ENCODE measurements at places on chromosomes 13 and 19.

- no peak for DNase-seq
These were observed 44.8 kb downstream of the PEX11G start for GRCh38 chr19:7444042-7444441.

DNA sequence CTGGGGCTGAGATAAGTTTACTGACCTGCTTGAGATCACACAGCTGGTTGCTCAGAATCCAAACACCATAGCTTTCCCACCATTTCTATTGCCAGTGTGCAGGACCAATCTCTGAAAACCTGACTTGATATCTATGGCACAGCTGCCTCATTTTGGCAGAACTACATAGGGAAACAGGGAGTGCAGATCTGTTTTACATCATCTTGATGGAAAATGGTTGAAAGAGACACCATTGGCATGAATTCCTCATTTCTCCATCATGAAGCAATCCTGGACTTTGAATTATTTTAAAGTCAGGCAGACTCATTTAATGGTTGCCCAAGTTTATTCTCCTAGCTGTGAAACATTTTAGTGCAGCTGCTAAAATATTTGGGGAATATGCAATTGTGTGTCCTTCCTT is 1628.2 kb upstream of the SLC10A2 start:
- DNase-seq, result no peak

DNA sequence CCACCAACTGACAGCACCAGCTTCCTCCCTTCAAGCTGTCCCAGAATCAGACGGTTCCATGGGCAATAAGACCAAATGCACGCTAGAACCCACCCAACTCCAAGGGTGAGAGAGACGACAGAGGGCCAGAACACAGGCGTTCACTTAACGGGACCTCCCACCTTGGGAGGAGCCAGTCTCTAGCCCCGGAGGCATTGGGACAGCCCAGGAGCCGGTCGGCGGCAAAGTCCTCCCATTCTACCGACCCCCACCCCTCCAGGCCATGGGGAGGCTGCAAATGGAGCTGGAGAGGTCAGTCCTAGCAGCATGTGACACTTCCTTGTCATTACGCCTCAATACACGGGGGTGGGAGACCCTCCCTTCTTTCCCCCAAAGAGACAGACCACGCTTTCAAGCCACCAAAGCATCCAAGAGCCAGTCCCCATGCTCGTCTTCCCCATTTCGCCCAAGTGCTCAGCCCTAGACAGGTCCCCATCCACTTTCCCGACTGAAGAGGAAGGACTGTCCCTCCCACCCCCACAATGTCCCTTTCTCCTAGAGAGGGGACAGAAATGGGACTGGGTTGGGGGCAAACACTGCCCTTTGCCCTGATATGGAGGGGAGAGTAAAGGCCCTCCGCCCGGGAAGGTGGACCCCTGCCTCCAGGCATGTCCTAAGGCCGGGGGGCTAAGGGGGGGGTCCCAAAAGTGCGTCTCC is 964 bp downstream of the KHSRP start:
- DNase-seq, result no peak

DNA sequence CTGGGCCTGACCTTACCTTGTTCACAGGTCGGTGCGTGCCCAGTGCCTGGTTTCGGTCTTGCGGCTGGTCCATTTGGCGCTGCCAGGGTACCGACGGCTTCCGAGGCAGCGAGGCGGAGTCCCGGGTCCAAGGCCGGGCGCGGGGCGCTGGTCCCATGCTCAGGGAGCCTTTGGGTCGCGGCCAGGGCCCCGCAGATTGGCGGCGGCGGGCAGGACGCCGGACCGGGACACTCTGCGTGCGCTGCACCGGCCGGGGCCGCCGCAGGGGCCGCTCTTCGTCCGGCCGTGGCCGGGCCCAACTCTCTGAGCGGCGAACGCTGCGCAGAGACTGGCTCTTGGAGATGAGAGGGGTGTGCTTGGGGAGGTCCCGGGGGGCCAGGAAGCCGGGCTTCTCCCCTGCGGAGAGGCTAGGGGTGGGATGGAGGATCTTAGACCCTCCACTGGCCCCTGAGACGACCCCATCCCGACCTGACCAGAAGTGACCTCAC is 3.4 kb upstream of the WIZ start:
- DNase-seq, result no peak

DNA sequence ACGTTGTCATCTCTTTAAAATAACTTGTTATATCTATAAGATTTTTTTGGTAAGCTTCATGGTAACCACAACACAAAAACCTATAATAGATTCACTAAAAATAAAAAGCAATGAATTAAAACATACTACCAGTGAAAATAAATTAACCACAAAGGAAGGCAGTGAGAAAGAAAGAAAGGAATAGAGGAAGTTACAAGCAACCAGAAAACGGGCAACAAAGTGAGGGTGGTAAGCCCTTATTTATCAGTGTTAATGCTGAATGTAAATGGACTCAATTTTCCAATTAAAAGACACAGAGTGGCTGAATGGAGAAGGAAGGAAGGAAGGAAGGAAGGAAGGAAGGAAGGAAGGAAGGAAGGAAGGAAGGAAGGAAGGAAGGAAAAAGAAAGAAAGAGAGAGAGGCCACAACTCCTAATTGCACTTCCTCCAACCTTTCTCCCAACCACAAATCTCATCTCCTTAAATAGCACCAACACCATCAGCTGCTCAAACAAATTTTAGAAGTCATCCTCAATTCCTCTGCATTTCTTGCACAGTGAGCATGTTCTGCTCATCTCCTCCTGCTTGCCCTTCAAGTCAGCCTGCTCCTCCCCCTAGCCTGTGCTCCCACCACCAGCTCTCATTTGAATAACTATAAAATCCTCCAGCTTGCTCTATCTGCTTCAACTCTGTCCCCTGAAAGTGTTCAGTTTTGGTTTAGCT is 48.6 kb downstream of the CCNA1 start:
- no peak for DNase-seq

GRCh38 chr13:49063497-49063896 is 87.8 kb downstream of the FNDC3A start:
- DNase-seq, result no peak

- DNase-seq, result no peak
These were observed 15.8 kb upstream of the CLDN10 start for GRCh38 chr13:95536632-95537241.

DNA sequence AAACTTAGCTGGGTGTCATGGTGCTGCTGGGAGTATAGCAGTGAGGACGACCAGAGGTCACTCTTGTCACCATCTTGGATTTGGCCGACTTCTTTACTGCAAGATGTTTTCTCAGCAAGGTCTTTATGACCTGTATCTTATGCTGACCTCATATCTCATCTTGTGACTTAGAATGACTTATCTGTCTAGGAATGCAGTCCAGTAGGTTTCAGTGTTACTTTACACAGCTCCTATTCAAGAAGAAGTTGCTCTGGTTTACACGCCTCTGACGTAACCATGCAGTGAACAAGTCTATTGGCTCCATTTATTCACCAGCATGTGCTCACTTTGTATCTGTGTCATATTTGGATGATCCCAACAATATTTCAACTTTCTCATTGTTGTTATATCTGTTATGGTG is 26.7 kb downstream of the ZNF850 start:
- DNase-seq, result no peak

- no peak for DNase-seq
These were observed 1.4 kb downstream of the STK11 start for GRCh38 chr19:1206864-1207450.

DNA sequence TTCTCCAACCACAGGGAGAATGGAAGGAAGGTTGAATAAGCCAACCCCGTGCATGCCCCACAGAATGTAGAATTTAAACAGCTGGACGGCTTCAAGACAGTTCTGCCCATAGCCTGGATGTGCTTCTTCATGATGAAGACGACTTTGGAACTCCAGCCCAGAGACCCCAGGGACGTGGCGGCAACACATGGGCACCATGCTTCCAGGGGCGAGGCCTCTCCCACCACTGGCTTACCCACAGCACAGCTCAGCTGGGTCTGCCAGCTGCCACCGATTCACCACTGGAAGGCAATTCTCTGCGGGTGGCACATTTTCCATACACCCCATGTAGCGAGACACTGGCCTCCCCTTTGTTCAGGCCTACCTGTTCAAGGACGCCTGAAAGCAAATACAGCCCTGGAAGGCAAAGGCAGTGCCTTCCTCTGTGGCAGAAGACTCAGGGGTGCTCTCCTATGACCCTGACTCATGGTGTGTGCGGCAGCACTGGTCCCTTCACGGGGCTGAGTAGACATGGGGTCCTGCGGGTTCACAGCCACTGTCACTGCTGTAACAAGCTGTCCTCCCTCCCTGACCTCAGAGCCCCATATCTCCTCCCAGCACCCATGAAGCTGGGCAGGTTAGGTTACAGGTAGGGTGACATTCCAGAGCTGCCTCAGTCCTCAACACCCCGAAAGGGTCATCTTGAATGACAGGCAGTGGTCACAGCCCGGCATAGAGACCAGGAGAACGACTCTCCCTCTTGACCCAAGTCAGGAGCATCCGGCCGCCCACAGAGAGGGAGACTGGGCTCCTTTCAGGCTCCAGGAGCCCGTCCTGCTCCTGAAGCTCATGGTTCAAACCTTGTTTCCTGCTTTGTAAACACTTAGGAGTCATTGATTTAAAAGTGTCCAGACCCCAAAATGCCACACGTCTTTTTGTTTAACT is 72.7 kb downstream of the SPACA7 start:
- no peak for DNase-seq

DNA sequence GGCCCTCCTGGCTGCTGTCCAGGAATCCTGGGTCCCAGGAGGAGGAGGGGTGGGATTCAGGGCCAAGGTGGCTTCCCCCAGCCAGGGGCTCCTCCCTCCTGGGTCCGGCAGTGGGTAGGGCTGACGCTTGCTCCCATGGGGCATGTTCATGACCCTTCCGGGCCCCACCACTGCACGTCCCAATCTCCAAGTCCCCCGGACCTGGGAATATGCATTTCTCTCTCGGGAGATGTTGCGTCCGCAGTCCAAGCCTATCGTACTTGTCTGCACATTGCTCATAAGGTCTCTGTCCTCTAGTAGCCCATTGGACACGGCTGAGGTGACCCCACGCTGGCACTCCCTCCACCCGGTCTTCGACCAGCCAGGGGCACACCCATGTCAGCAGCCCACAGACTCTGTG is 192.3 kb downstream of the TEX29 start:
- no peak for DNase-seq
